ENCODE measurements at places on chromosomes 2 and 18.

GRCh38 chr2:8139668-8140200 lies 542.1 kb upstream of the ID2 start:
- no peak for DNase-seq

GRCh38 chr2:54606393-54606958 lies 117.0 kb upstream of the EML6 start:
- DNase-seq = peak; percentile 62

- DNase-seq = no peak
Observed at GRCh38 chr2:31660812-31661335, 80.1 kb upstream of the SRD5A2 start.

- DNase-seq = no peak
Observed at GRCh38 chr2:158459161-158460003, 2.6 kb downstream of the PKP4 start.

DNA sequence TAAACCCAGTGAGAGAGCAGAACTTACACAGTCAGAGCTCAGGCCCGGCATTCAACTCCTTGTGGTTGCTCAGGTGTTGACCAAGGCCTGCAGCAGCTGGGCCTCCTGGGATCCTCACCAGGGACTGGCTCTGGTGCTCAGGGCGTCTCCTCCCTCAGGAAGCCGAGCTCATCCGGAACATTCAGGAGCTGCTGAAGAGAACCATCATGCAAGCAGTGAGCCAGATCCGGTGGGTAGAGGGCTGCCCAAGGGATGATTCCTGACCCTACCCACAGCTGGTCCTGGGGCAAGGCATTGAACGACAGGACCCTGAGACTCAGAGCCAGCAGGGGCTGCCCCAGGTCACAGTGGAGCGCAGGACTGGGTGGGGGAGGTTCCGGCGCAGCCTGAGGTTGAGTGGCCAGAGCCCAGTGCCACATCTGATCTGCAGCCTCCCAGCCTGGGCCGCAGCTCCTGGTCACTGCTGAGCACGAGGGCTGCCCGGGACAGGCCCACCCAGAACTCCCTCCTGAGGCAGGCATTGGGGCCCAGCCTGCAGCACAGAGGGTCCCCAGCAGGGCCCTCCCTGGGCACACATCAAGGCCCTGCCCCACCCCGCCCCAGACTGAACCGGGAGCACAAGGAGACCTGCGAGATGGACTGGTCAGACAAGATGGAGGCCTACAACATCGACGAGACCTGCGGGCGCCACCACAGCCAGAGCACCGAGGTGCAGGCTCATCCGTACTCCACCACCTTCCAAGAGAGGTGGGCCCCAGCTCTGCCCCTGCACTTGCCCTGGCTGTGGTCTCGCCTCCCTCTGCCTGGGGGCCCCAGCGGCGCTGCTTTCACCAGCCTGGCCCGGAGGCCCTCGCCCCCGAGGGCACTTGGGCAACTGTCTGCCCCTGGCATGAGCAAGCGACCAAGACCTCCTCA lies 2.4 kb downstream of the TEKT4 start:
- DNase-seq = no peak

DNA sequence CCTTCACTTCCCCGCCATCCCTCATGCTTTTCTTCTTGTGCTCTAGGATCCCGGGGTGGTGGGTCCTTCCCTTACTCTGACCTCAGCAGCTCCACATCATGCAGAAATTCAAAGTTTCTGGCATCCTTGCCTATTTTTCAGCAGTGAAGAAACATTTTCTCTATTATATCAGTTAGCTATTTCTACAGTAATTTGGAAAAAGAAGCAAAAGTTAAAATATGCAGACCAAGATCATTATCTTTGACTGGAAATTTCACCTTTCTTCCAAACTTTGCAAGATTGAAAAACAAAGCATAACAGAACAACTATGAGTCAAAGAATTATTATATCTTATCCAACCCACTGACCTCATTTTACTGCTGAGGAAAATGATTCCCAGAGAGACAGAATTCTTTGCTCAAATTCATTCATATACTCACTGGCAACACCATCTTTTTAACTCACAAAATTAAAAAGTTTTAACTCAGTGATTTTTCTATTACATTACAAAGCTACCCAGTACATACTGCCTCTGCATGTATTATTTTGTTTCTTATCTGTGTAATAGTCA lies 40.5 kb downstream of the ANTXR1 start:
- DNase-seq = no peak

DNA sequence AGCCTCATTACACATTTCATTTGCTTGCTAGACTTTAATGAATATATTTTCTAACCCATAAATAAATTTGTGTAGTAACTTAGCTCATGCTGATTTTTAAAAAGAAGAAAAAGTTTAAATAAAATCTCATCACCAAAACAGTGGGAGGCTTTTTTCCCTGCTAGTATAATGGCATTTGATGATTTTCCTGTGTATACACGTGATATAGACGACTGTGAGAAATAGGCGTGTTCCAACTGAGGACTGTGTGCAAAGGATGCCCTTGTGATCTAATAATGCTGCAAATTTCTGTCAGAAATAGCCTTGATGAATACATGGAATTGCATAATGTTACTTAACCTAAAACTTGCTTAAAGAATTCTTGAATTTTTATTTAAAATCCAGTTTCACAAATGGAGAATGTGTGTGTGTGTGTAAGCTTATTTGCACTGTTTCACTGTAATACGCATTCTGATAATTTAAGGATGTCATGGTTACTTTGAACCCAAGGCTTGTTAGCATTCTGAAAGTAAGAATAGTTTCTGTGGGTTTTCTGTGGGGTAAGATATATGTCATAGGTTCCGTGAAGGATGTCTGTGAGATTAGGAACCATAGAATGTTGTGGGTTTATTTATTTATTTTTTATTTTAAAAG lies 178.0 kb downstream of the DLGAP1 start:
- no peak for DNase-seq

- no peak for DNase-seq
Observed at GRCh38 chr2:182713601-182714000, 2.5 kb upstream of the DNAJC10 start.

DNA sequence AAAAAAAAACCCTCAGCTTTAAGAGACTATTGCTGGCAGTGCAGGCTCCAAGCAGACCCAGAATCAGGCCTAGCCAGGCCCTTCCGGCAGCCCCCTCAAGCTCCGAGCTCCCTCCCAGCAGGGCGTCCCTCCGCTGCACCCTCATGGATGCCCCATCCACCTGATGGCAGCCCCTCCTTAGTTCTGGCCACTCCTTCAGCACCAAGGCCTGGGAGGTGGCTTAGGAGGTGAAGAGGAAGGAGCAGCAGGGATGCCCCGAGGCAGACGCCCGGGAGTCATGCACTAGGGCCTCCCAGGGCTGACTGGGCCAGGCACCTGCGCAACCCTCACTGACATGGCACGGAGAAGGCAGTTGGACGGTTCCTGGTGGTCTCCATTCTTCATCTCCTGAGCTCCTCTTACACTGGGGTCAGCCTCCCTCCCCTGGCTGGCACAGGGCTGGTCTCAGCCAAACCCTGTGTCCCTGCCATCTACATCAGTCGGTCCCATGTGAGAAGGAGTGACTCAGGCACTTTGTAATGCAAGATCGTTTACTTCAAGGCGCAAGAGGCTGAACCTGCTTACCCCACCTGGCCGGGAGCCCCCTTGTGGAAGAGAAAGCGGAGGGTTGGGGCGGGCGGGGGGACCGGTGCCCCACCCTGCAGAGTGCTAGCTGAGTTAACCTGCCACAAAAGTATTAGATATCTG lies 53.5 kb upstream of the ID2 start:
- no peak for DNase-seq

DNA sequence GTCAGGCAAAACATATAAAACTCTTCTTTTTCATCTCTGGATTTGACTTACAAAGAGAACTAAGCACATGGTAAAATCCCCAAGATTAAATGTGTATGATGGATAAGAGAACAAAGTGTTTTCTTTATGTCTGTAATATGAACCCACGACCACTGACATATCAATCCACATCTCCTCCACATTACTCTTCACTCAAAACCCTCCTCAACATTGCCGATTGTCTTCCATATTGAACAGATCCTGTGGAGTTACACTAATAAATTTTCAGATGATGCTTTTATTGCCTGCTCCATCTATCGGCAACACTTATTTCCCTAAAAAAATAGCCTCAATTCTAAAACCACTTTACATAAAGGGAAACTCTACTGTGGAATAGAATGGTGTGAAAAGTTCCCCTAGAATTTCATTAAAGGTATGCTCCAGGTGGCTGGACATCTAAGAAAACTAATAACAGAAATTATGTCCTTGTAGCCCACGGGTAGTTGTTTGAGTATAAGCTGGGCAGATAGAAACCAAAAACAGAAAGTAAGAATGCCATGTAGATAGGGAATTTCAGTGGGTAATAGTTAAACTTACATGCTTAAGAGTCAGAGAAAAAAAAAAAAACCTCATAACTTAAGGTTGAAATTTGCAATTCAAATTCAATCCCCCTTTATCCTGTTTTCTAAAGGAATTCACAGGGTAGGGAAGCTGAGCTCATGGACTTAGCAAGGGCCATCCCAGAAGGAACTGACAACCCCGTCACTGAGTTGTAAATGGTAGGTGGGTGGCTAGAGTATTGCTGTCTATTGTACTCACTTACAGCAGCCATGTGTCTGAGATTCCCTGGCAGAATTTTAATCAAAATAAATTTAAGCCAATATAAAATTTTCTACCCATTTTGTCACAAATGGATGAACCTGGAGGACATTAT lies 305.4 kb upstream of the LYPD1 start:
- DNase-seq = no peak

DNA sequence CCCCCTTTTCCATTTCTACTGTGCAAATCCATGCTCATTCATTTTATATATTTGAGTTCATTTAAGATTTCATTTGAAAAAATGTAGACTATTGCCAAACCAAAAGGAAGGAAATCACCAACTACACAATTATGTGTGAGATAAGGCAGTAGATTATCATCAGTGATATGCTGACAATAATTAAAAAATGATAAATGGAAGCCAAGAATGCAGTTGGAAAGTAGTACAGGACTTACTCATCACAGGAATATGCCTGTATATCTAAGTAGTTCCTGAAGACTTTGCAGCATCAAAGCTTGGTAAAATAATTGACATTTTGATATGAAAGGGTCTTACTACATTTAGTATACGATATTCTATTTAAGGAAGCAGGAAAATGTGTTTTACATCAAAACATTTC lies 166.1 kb upstream of the OTX1 start:
- no peak for DNase-seq

DNA sequence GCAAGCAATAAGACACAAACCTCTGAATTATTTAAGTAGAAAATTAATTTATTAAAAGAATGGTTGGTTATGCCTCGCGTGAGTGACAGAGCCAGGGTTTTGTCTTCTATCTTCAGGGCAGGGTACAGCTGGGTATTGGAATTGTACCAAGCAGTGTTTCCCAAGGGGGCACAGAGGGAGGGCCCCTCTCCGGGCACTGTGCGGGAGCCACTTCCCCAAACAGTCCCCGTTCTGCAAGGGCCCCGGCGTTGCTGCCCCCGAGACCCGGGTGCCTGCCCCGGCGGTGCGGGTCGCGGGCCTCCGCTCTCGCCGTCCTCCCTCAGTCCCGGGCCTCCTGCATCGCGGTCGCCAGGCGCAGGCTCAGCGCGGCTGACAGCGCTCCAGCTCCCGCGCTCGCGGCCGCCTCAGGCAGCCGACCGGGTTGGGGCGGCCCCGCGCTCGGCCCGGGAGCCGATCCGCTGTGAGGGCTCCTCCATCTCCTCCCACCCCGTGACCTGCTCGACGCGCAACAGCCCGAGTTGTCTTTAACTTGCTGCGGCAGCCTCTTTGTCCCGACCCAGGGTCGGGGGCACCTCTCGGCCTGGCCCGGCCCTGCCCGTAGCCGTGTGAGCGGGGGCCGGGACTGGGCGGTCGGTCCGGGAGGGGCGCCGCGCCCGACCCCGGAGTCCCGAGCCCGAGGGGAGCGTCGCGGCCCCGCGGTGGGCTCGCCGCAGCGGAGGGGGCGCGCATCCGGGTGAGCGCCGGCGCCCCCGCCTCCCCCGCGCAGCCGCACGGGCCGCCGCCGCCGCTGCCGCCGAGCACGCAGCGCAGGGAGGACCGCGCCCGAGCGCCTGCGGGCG lies 620 bp upstream of the GALNT1 start:
- peak; percentile 51 for DNase-seq

Data from heart right ventricle (tissue), 16 donors.